ENCODE measurements at places on chromosomes 3 and 15.

DNA sequence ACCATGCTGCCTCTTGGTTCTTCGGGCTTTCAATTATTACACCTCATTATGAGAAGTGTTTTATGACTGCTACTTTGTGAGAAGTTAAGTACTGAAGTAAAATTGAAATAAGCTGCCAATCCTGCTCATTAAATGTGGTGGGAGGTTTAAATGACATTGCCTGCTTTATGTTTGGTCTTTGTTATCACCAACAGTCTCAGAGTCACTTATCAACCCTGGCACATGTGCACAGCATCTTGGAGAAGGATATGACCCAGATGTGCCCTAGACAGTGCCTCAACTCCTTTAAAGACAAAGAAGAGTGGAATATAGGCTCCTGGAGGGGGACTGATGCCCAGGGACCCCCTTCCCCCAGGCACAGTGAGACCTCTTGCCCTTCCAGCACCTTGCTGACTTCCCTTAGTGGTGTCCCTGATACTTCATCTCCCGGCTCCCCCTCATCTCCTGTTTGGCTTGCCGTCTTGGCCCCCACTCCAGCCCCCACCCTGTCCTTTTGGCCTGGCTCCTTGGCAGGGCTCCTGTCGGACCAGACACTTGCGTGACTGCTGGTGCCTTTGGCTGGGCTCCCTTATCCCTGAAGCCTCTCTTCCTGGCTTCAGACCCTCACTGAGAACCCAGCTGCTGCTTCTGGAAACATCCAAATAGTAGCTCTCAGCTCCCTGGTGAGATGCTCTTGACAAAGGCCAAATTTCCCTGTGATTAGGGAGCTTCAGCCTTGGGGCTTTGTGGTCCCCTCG lies 39.8 kb downstream of the ARHGAP31 start:
- DNase-seq = no peak

DNA sequence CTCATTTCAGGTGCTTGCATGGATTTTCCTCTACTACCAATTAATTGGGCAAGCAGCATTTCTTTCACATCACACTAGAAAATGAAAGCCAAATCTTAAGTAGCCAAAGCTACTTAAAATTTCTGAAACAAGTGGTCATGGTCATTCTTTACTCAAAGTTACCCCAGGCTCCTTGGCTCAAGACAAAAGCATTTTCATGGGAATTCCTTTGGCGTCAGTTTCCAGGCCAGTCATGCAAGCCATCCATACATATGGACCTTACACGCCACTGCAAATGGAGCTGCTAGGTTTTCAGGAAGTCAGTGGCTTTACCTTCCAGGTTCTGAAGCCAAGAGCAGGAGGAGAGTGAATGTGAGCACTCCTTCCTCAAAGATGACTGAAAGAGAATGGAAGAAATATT lies 83.7 kb upstream of the IL12A start:
- DNase-seq = no peak

GRCh38 chr3:50418850-50419249 lies 59.5 kb upstream of the TMEM115 start:
- no peak for DNase-seq

DNA sequence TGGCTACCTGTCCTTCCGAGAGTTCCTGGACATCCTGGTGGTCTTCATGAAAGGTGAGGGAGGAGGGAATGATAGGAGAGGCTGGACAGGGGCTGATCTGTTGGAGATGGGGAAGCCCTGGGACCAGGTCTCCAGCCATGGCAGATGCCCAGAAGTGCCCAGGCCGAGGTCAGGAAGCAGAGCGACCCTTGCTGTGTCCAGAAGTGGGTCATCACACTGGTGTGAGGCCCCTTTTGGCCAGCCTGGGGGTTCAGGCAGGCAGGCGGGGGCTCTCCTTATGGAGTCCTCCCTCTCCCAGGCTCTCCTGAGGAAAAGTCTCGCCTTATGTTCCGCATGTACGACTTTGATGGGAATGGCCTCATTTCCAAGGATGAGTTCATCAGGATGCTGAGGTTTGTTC lies 17.8 kb downstream of the DUOX1 start:
- no peak for DNase-seq

DNA sequence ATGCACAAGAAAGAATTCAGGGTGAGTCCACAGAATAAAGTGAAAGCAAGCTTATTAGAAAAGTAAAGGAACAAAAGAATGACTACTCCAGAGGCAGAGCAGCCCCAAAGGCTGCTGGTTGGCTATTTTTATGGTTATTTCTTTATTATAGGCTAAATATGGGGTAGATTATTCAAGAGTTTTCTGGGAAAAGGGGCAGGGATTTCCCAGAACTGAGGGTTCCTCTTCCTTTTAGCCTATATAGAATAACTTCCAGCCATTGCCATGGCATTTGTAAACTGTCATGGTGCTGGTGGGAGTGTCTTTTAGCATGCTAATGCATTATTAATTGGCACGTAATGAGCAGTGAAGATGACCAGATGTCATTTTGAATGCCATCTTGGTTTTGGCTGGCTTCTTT lies 13.6 kb downstream of the GLDN start:
- DNase-seq = no peak

DNA sequence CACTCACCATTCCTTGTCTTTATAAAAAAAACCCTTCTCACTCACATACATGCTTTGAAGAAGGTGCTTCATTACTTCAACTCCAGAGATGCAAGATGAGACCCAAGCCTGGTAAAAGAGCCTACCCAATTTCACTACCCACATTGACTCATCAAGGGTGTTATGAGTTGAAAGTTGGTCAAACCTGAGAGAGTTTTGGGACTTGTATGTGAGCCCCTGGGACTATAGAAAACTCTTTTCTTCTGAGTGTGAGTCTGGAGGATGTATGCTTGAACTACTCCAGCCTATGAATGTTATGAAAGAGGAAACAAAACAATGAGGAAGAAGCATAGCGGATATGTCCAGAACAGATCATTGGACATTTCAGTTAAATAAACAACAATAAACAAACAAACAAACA lies 106.5 kb upstream of the SATB1 start:
- no peak for DNase-seq

DNA sequence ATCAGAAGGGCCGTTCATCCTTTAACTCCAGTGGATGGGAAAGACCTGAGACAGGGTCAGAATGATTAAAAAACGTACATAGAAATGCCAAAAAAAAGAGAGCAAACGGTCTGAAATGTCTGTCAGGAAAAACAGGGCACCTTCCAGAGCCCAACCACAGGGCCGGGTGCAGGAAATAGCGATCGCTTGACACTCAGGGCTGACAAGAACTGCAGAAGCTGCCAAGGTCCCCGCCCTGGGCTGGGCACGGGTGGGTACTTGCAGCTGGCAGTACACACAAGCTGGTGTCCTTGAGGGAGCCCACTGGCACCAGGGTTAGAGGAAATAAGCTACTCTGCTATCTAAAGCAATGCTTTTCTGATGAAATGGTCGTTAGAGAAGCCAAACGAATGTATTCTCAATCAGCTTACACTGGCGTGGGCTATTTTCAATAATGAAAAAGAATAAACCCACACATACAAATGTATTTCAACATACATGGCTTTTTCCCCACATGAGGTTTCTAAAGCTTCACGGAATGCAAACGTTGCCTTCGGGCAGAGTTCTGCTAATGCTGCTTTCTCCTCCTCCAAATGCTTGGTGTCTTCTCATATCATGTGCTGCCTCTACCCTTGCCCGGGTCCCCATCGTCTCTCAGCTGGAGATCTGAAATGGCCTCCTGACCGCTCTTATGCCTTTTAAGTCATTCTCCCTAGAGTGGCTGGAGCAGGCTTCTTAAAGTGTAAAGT lies 15.6 kb downstream of the FRMD4B start:
- no peak for DNase-seq

- DNase-seq = no peak
These were observed 33.6 kb downstream of the MORF4L1 start for GRCh38 chr15:78906316-78906620.

DNA sequence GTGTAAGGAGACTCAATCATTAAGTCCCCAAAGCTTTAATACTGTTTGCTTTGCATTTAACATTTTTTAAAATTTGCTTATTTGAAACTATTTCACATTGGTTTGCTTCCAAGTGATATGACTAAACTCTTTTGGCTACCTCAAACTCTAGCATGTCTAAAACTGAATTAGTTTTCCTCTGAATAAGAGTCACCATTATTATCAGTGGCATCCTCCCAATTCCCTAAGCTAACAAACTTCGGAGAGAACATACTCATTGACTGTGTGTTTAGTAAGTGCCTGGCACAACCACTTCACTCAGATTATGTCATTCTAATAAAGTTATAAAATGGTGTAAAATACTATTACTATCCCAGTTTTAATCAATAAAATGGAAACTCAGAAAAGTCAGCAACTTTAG lies 21.9 kb downstream of the ATOSA start:
- DNase-seq = no peak

DNA sequence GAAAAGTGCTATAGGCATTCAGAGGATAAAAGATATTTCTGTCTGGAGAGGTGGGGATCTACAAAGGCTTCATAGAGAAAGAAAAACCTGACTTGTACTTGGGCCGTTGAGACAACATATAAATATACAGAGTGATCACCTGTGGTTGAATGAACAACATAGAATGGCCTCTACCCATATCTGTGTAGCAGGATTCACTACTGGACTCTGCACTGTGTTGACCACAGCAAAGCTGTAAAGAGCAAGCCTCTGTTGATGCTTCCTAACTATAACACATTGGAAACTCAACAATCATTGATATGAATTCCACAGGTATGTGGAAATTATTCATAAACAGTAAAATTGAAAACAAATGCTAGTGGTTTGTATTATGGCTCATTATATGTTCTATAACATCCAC lies 19.1 kb upstream of the LPP start:
- no peak for DNase-seq

GRCh38 chr15:40055576-40056293 lies 16.8 kb upstream of the SRP14 start:
- no peak for DNase-seq

- no peak for DNase-seq
These were observed 8.7 kb downstream of the ARHGAP31 start for GRCh38 chr3:119302697-119303551.

DNA sequence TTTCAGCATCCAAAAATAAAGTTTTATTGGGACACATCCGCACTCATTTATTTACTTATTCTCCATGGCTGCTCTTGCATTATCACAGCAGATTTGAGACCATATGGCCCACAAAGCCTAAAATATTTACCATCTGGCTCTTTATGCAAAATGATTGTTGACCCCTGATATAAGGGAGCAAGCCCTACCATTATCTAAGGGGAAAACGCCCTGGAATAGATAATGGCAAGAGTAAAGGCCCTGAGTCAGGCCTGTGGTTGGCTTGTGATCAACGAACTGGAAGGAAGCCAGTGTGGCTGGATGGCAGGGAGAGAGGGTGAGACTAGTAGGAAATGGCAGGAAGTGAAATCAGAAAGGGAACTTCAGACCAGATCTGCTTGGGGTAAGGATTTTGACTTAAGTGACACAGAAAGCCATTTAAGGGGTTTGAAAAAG lies 24.6 kb upstream of the DMXL2 start:
- DNase-seq = no peak

- DNase-seq = no peak
These were observed 26.2 kb downstream of the ARPP21 start for GRCh38 chr3:35665390-35666055.

DNA sequence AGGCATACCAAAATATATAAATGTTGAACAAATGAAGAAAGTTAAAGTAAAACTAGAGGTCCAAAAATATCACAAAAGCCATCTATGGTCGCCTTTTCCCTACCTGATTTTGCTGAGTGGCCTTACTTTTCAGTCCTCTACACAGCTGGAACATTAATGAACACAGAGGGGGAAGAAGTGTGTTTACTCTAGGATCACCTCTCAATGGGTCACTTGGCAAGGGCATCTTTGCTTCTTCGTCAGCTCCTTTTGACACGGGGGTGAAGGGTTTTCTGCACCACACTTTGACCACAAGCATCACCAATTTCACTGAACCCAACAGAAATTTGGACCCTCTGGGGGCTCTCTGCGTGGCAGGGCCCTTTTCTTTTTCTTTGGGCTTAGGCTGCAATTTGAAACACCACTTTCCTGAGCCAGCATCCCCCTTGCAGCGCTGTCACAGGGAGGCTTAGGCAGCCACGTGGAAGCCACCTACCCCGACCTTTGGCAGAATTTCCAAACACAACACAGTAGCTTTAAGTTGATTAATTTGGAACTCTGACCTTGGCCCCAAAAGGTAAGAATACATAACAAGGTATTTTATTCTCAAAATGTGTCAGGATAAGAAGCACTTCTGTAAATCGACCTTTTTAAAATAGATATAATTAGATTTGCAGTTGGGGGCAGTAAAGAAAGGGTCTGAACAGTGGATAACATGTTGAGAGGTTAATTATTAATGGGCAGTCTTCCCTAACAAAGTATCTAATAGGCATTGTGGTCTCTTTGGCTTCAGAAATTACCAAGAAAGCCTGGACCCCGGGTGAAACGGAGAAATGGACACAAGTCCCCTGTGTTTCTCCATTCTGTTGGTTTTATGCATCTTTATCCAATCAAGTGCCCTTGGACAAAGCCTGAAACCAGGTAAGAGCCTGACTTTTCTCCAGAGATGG lies at the start of gene LIPC:
TSS of gene LIPC (plus strand) at position 771 of the 929 bp plus-strand sequence. CDS start at position 813, 42 bp downstream.
- no peak for DNase-seq

- DNase-seq = no peak
These were observed 598.3 kb downstream of the SI start for GRCh38 chr3:164479978-164480377.

- no peak for DNase-seq
These were observed 36.7 kb downstream of the FOXP1 start for GRCh38 chr3:71546821-71547220.

DNA sequence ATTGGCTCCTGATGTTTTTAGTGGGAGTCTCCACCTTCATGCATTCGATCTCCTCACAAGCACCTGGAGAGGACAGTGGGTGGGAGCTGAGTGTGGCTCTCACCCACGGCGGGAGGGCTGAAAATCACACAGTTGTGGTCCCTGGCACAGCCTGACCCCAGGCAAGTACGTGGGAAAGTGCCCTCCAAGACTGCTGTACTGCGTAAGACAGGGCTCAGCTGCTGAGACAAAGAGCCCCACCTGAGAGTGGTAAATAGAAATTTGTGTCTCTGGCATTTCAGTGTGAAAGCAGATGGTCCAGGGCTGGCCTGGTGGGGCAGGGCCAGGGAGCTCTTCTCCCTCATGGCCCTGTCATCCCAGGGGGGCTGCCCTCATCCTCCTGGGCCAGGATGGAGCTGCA lies 77.4 kb upstream of the IQSEC1 start:
- no peak for DNase-seq

DNA sequence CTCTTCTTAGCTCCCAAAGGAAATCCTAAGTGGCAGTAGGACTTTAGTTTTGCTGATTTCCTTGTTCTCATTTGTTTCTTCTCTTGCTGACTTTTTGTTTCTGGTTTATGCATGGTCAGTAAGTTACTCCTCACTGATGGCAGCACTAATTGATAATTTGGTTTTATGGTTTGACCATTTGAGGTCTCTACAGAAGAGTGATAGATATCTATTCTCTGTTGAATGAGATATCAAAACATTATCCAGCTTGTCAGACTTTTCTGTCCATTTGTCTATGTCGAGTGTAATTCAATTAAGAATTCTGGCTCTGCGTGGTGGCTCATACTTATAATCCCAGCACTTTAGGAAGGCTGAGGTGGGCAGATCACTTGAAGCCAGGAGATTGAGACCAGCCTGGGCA lies 84.5 kb upstream of the PLXND1 start:
- DNase-seq = no peak

All from activated T-cell treated with anti-CD3 and anti-CD28 coated beads for 24 hours (primary cell).